Activated CD4-positive, alpha-beta T cell treated with anti-CD3 and anti-CD28 coated beads, Interleukin-2, Interleukin-6, amounts not matched to agents 100 ng/mL and 50 ng/mL, durations not matched to agents 16 hours and 8 hours (primary cell): ENCODE measurements at places on chromosomes 7 and 10.

- DNase-seq = no peak
These were observed 113.0 kb upstream of the ANLN start for GRCh38 chr7:36276428-36277248.

DNA sequence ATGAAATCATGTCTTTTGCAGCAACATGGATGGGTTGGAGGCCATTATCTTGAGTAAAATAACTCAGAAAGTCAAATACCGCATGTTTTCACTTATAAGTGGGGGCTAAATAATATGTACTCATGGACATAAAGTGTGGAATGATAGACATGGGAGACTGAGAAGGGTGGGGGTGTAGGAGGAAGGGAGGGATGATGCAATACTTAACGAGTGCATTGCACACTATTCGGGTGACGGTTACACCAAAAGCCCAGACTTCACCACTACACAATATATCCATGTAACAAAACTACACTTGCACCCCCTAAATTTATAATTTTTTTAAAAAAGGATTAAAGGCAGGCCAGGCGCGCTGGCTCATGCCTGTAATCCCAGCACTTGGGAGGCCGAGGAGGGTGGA is 13.6 kb downstream of the LGI1 start:
- no peak for DNase-seq

DNA sequence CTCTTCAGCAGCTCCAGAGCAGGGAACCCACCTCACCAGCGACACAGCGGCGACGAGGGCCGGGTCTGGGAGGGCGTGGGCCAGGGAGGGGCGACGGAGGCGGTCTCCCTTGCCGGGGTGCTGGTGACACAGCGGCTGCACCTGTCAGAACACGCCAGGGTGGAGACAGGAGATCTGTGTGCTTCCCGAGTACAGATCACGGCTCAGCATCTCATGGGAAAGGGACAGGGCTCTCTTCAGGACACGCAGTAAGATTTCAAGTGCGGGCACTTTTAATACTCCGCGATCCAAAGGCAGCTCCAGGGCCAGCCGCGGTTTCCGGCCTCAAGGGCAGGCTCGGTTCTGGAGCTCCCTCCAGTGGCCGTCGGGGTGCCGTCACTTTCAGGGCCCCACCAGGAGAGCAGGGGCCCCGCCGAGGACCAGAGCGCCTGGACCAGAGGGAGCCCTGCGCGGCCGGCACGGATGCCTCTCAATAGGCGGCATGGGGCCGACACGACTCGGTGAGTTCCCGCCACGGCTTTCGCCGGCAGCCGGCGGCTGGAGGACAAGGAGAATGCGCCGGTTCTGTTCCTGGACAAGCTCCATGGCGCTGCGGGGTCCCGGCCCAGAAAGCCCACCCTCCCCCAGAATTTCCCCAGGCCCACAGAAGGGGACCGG is 21.4 kb downstream of the GPR146 start:
- DNase-seq = peak; percentile 86

DNA sequence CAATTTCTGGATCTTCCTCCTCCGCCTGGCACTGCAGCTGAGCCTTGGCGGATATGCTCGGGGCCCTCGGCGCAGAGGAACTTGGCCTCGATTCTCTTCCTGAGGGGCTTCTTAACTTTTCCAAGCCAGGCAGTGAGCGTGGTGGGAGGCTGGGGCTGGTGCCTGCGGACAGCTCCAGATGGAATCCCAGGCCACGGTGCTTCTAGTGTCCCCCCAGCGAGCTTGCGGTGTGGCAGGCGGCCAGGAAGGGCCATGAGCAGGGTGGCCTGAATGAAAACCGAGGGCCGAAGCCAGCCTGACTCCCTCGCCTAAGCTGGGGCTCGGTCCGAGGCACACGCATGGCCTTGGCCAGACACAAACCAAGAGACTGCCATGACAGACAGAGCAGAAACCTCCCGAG is 31.3 kb downstream of the RCC1L start:
- no peak for DNase-seq

- no peak for DNase-seq
These were observed 88.1 kb upstream of the DDC start for GRCh38 chr7:50653126-50653864.

DNA sequence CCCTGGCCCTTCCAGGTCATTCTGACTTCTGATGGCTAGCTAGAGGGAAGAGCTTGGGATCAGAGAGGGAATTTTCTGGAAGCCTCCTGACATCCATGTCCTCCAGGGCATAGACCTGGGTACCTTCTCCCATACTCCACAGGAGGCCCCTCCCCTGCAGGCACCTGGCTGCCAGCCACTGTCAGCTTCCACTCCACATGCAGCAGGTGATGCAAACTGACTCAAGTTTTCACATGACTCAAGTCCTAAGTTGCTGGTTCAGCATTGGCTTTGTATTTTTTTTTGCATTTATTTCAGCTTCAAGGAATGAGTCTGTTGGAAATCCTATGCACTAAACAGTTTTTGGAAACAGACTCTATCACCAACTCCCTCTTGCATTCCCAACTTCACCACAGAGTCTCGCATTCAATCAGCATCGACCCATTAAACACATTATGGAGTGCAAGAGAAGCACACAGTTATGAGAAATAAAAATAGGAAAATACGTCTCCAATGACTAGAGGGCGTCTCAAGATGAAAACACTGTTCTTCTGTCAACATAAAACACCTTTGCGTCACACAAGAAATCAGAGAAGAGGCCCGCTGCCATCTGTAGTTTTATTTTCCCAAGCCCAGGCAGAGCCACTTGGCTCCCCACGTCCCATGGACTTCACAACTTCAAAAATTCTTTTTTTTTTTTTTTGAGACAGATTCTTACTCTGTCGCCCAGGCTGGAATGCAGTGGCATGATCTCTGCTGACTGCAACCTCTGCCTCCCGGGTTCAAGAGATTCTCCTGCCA is 362.6 kb upstream of the MGMT start:
- DNase-seq = no peak

GRCh38 chr7:17983221-17984062 is 43.1 kb upstream of the SNX13 start:
- DNase-seq = no peak

- no peak for DNase-seq
These were observed 200.1 kb upstream of the PRKCQ start for GRCh38 chr10:6780008-6780677.

DNA sequence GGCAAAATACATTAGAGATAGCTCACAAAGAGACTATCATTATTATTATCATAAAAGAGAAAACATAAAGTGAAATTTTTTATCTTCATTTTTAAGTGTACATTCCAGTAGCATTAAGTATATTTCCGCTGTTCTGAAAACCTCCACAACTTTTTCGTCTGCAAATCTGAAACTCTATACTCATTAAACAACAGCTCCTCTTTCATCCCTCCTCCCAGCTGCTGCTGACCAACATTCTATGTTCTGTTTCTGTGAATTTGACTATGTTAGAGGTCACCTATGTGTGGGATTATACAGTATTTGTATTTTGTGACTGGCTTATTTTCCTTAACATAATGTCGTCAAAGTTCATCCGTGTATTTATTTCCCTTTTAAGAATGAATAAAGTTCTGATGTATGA is 429.3 kb upstream of the TPK1 start:
- no peak for DNase-seq

- DNase-seq = peak; percentile 88
These were observed at the start of gene CUL1 for GRCh38 chr7:148698397-148699023. TSS of gene CUL1 (plus strand) at chr7:148698903. CDS start at chr7:148730123, 31,220 bp downstream.

- DNase-seq = no peak
These were observed 78.7 kb upstream of the MKLN1 start for GRCh38 chr7:131249003-131249402.

- DNase-seq = no peak
These were observed 23.0 kb downstream of the SFR1 start for GRCh38 chr10:104144931-104145330.

- DNase-seq = no peak
These were observed 149.5 kb downstream of the SFMBT2 start for GRCh38 chr10:7261351-7261750.

GRCh38 chr7:149050941-149051340 is 22.6 kb upstream of the PDIA4 start:
- DNase-seq = no peak

- no peak for DNase-seq
These were observed 4.6 kb downstream of the LANCL2 start for GRCh38 chr7:55369427-55370400.

DNA sequence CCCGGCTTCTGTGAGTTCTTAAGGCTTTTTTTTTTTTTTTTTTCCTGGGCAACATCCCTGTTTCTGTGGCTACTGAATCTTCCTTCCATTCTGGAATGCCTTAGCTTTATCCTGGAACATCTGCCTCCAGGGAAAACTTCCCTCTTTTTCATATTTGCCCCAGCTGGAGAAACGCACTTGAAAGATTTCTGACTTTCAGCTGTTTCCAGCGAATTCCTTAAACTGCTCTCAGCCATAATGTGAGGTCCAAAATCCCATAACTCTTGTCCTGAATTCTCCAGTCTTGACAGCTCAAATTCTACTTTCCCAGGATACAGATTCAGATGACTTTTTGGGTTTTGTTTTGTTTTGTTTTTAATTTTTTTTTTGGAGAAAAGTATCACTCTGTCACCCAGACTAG is 263.6 kb upstream of the AUTS2 start:
- DNase-seq = no peak

GRCh38 chr10:62688971-62689700 is 115.4 kb upstream of the ADO start:
- DNase-seq = no peak

DNA sequence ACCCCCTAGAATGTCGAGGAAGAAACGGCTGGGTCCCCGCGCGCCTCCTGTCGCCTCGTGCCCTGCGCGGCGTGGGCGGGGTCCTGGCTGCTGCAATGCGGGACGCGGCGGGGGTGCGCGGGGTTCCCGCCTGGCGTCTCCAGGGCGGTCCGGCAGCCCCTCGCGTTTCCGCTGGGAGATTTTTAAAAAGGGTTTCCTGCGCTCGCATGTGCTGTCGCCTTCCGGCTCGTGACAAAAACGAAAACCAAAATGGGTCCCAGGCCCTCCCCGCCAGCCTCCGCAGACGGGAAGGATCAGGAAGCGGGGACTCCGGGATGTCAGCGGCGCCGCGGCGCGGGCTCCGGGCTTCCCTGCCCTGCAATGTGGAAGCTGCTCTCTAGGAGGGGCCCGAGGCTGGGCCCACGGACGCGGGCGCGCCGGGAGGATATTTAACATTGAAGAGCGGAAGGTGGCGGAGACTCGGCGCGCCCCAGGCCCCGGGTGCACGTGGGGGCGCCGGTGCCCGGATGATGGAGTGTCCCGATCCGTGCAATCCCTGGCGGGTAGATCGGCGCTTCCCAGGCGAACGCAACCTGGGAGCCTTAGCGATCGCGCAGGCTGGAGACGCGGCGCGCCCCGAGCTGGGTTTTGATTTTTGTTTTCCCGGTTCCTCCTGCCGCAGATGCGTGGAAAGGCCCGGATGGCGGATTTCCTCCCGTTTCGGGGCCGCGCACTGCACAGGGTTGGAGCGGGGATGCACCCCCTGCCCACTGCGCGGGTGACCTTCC is 1.0 kb downstream of the PFKP start:
- DNase-seq = peak; percentile 83

GRCh38 chr7:27095897-27096767 is at the start of gene HOXA1:
TSS of gene HOXA1 (minus strand) at chr7:27096000. CDS start at chr7:27095912, 88 bp downstream.
- DNase-seq = peak; percentile 81

DNA sequence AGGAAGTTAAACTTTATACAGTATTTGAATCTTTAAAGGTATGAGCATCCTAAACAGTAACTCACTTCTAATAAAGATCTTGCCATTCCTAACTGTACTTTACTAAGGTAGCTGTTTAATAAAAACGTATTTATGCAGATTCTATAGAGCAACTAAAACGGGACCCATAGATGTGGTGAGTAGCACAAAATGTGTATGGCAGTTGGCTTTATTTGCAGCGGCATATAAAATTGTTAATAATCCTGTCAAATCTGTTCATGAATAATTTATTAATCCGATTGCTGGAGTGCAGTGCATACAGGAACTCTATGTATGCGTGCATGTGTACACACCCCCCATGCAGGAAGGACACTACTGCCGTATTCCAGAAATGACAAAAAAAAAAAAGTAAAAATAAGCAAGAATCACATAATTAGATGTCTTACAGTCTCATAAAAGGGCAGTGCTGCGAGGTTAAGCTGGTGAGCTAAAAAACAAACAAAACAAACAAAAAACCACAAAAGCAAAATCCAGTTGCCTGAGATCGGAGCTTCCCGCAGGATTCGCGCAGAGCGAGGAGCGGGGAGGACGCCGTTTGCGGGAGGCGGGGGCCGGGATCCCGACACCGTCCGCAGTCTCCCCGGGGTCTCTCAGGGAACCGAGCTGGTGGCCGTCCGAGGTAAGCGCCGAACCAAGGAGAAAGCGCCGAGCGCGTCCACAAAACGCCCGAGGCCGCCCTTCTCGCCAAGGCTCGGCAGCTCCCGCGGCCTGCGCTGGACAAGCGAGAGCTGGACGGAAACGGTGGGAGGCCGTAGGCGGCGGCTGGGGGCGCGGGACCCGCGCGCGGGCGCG is 518 bp upstream of the COMMD3 start:
- no peak for DNase-seq

- DNase-seq = no peak
These were observed 464.9 kb downstream of the ANKRD7 start for GRCh38 chr7:118689403-118689802.

DNA sequence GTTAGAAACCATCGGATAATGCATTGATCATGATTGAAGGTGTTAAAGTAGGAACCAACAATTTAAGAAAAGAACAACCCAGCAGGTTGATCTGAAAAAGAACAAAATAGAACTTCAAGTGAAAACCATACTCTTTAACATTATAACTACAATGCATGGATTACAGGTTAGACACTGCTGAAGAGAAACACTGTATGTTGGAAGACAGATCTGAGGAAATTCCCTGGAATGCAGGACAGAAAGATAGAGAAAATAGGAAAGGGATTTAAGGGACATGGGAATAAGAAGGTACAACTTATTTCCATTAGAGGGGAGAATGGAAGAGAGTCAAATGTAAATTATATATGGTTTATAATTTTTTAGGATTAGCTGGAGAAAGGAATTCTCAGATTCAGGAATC is 303.3 kb downstream of the DNAJB6 start:
- DNase-seq = no peak

DNA sequence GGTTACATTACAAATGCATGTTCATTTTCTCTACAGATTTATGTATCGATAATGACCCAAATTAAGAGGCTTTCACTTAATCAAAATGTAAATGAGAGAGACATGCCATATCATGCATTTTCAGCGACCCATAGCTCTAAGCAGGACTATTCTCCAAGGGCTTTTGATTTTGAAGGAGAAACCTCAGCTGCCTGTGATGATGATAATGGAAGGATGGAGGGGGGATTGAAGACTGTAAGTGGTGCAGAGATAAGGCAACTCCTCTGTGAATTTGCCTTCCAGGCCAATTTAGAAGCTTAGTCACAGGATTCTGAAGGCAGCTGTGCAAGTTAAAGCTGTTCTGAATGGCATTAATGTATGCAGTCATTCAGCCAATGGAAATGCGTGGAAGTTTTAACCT is 8.3 kb downstream of the VSTM2A start:
- DNase-seq = no peak
